Stimulated activated CD8-positive, alpha-beta memory T cell treated with anti-CD3 and anti-CD28 coated beads, Interleukin-15, amount 100 ng/mL, for 24 hours (primary cell): ENCODE measurements at places on chromosomes 5 and 9.

GRCh38 chr5:69105996-69106906 lies 12.4 kb downstream of the SLC30A5 start:
- DNase-seq, result no peak

GRCh38 chr9:79984429-79985067 lies 412.8 kb downstream of the TLE4 start:
- no peak for DNase-seq

GRCh38 chr5:37696190-37697021 lies 143.4 kb downstream of the GDNF start:
- DNase-seq, result no peak

GRCh38 chr5:76351577-76351976 lies 51.5 kb upstream of the IQGAP2 start:
- DNase-seq, result no peak

DNA sequence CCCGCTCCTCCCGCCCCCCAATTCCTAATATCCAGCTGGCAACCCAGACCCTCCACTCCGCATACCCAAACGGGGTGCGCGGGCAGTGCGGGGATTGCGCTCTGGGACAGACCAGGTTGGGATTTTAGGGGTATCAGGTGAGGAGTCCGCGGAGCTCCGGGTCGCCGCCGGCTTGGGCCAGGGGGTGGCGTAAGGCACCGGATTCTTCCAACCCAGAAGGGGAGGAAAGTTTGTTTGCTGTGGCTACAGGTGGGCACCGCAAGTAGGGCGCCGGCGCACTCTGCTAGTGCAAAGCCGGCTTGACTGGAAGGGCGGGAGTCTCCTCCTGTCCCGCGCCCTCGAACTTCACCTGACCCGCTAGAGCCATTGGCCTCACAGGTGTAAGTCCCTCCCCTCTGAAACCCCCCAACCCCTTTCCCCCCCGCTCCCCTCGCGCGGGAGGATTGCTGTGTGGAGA lies 709 bp downstream of the IQGAP2 start:
- DNase-seq, result peak; percentile 35

GRCh38 chr9:34380511-34381315 lies 4.0 kb upstream of the MYORG start:
- DNase-seq, result peak; percentile 58

DNA sequence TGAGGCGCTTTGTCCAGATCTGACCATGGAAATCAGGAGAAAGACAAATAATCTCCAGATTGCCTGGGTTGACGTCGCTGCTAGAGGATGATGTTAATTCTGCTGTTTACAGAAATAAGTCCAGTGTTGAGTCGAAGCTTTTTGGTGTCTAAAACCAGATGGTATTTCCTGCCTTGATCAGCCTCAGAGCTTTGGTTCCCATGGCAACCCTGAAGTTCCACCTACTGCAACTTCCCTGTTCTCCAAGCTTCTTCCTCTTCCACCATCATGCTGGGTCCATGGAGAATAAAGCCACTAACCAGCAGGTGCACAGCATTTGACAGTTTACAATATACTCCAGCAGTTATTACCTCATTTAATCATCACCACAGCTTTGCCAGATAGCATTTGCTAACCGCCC lies 18.0 kb upstream of the GABBR2 start:
- no peak for DNase-seq

- DNase-seq, result no peak
These were observed 129.3 kb upstream of the CDH6 start for GRCh38 chr5:31064215-31064614.

DNA sequence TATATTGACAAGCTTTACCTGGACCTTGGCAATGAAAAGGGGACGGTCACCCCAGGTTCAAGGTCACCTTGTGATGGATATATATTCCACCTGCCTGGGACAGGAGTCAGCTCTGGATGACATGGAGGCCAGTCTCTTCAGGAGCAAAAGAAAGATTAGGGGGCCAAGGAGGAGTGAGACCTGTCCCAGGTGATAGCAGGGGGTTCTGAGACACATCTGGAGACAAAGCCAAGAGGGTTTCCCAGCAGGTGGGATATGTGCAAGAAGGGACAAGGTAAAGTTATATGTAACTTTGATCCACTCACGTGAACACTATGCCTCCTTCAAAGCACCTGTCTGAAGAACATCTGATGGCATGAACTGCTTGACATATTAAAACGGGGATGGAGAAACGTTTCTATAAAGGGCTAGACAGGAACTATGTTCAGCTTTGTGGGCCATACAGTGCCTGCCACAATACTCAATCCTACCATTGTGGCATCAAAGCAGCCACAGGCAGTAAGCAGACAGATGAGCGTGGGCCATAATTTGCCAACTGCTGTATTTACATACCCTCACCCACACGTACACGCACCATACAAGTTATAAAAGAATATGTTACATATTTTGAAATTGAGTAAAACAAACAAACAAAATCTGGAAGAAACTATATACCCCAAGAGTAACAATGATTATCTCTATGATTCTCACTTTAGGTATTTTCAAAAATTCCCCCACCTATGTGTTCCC lies 62.9 kb upstream of the ZNF622 start:
- DNase-seq, result no peak

GRCh38 chr5:178376921-178377582 lies 144.4 kb upstream of the PHYKPL start:
- no peak for DNase-seq

DNA sequence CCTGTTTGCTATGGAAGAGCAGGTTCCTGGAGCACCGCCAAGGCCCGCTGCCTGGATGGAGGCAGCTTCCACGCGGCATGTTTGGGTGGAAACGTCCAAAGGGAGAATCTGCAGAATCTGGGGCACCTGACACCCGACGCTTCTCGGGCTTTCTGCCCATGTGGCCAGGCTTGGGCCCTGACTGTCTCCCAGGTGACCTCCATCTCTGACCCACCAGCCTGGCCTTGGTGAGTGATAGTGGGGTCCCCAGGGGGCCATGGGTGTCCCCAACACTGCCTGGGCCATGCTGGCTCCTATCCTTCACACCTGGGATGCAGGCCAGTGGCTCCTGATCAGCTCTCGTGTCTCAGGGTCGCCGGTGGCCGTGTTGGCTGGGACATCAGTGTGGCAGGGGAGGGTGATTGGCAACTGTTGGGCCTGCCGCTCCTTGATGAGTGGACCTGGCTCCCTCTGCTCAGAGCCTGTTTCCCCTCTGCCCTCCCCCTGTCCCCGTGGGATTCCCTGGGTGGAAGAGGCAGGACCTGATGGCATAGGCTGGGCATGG lies 34.0 kb downstream of the GLT6D1 start:
- no peak for DNase-seq

DNA sequence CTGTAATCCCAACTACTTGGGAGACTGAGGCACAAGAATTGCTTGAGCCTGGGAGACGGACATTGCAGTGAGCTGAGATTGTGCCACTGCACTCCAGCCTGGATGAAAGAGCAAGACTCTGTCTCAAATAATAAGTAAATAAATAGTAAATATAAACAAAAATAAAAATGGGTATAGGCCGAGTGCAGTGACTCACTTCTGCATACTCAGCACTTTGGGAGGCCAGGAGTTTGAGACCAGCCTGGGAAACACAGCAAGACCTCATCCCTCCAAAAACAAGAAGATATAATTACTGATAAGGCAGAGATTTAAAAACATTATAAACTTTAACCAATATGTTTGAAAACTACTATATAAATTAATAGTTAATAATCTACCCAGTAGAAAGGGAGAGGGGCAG lies 37.8 kb upstream of the SUSD1 start:
- DNase-seq, result no peak

DNA sequence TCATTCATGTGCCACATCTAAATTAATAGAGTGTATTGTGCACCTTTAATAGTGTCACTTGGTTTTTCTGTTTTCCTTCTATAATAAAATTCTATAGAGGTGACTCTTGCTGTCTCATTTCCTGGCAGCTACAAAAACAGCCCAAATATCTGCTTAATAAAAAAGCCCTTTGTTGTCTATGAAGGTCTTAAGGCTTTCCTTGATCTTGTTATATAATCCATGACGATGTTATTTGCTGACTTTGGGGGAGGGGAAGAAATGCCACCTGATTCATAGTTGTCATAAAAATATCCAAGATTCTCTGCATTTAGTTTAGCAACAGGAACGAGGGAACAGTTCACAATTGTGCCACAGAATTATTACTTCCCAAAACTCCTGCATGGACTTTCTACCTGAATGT lies 31.3 kb downstream of the CPEB4 start:
- DNase-seq, result no peak

GRCh38 chr9:127187231-127187956 lies 65.0 kb upstream of the ANGPTL2 start:
- no peak for DNase-seq

DNA sequence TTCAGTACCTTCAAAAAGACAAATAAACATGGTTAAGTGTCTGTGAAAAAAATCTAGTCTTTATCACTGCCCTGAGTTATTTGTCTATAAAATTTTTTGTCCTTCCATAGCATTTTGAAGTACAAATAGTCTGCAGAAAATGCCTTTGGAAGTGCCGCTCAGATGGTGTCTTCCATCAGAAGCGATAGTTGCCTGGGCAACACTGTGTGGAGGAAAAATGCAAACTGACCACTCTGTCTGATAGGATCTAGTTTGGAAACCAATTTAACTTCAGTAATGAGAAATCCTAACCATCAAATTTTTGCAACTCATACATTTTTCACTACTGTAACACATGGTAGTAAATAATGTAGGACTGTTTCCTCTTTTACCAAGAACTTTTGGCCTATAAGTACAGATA lies 449.9 kb downstream of the PRELID2 start:
- DNase-seq, result no peak

GRCh38 chr9:20805766-20806165 lies 121.7 kb downstream of the FOCAD start:
- no peak for DNase-seq

GRCh38 chr5:10975945-10976344 lies 214.9 kb upstream of the DAP start:
- no peak for DNase-seq

DNA sequence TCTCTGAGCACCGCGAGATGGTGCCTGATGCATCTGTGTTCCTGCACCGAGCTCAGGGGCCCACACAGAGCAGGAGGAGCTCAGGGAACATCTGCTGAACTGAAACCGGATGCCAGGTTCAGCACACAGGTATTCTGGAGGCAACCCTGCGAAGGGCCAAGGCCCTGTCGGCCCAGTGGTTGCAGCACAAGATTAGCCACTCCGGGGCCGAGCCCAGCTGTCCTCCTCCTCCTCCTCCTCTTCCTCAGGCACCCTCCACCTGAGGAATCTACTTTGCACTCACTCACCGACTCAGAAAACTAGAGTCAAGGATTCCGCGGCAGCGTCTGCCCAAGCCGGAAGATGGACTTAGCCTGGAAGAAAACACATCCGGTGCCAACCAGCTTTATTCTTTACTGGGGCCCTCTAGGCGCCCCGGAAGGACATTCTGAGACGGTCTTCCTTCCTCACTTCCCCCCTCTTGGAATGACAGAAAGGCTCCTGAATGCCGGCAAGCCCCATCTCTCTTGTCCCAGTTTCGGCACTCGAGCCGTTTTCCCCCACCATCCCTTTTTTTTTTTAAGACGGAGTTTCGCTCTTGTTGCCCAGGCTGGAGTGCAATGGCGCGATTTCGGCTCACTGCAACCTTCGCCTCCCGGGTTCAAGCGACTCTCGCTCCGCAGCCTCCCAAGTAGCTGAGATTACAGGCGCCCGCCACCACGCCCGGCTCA lies at the start of gene ZBTB6:
Gene ZBTB6 (minus strand): TSS at position 360 of the 710 bp plus-strand sequence. CDS start 1,251 bp downstream, outside the sequence.
- peak; percentile 28 for DNase-seq

DNA sequence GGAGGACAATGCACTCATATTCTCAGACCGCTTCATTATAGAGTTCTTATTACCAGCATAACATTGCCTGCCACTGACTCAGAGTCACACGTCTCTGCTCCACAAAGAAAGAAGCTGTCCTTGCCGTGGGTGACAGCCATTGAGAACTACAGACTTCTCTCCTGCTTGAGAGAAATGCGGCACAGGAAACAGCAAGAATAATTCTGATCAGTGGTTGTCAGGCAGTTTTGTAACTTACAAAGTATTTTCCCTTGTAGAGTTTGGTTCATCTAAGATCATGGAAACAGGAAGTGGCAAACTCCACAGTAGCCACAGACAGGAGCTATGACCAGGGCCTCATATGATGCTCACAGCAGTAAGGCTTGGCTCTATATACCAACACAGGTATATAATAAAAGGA lies 47.0 kb downstream of the KCNV2 start:
- no peak for DNase-seq

DNA sequence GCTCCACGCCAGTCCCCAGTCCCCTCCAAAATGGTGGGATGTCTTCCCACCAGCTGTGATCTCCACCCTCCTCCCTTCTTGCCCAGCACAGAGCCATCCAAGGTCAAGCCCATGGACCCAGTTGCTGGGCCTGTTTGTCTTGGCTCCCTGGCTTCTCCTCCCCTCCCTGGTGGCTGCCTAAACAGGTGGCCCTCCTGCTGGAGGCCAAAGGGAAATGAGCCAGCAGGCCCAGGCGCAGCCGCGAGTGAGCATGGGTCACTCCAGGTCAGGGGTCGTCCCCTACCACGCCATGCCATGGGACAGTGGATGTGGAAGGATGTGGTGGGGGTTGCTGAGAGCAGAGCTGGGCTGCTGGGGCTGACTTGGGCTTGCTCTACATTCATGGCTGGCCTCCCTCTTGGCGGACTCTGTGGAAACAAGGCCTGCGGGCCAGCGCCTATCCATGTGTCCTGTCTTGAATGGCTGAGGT lies 33.6 kb downstream of the COL15A1 start:
- DNase-seq, result no peak

DNA sequence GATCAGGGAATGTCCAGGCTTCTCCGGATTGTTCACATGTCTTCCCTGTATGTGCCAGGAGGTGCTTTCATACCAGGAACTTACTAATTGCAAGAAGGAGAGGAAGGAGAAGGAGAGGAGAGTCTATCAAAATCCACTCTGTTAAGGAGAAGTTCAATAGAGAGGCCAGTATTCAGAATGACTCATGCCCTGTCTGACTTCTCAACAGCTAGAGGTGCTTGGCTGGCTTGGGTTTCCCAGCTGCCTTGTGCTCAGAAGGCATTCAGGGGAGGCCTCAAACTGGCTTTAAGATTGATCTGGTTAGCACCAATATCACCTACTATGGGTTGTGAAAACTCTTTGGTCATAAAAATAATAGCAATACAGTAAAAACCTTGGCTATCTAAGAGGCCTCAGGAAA lies 167.9 kb upstream of the GLRA1 start:
- DNase-seq, result no peak

DNA sequence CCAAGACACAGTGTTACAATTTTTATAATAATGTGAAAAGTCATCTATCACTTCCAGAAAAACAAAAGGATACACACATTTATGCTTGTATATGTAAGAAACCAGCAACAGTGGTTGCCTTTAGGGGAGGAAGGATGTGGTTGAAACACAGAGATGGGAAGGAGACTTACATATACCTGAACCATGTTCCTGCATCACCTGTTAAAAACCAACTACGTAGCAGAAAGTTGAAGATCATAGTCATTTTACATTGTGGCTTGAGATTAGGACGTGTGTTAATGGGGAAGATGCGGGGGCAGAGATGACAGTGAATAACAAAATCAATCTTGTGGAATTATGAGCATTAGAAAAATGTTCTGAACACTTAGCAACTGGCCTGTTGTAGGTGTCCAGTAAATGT lies 307.3 kb downstream of the MLLT3 start:
- no peak for DNase-seq

GRCh38 chr9:120723565-120723964 lies 9.3 kb upstream of the MEGF9 start:
- DNase-seq, result no peak

- DNase-seq, result no peak
These were observed 4.3 kb upstream of the LRRC14B start for GRCh38 chr5:187042-187431.

GRCh38 chr5:56501781-56502557 lies 268.8 kb upstream of the ANKRD55 start:
- DNase-seq, result no peak

- no peak for DNase-seq
These were observed 75.9 kb downstream of the SPRY4 start for GRCh38 chr5:142248853-142249462.
